ENCODE measurements at places on chromosomes 2 and 18.

DNA sequence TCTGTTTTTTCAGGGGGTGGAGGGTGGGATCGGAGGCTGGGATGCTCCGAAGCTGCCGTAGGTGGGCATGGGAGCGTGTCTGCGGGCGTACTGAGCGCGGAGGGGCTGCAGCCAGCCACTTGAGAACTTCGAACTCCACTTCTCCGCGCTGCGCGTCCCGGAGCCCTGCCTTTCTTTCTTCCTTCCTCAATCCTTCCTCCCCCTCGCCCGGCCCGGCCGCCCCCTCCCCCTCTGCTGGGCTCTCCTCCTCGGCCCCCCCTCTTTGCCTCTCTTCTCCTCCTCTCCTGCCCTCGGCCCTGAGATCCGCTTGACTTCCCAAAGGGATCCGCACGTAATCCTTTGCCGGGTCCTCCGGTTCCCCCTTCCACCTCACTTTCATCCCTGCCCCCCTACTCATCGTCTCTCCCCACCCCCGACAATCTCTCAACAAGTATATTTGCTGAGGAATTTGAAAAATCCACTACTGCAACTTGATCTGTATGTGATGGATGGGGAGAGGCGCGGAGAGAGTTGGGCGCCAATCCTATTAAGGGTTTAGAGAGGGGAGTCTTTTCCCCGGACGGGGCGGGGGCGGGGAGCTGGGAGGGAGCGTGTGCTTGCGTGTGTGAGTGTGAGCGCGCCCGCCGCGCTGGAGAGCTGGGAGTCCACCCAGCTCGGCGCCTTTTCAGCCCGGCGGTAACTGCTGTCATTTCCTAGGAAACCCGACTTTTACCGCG, 1.1 kb downstream of the GLI2 start:
- no peak for DNase-seq

- no peak for DNase-seq
Observed at GRCh38 chr18:1806884-1807615, 764.3 kb downstream of the METTL4 start.

GRCh38 chr2:31053929-31054782, 84.1 kb downstream of the GALNT14 start:
- DNase-seq = no peak

- DNase-seq = no peak
Observed at GRCh38 chr2:128876986-128877983, 558.6 kb upstream of the HS6ST1 start.

GRCh38 chr2:76050196-76050595, 339.5 kb upstream of the GCFC2 start:
- no peak for DNase-seq

DNA sequence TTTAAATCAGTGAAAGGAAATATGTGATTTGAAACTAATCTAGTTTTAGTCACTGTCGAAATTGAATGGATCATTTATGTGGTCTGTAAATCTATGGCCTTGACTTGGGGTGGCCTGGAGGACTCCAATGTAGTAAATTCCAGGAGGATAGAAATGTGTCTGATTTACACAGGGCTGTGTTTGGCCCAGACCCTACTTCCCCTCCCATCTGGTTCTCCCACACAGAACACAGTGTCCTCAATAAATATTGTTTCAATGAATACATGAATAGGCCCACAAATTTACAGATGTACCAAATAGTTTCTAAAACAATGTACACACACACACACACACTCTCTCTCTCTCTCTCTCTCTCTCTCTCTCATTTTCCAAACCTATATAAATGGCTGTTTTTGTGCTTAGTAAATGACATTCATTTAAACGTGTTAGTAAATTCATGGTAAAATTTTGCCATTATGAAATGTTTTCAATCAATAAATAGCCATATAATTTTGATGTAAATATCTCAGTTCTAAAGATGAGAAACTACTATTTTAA, 1.9 kb downstream of the CCDC68 start:
- DNase-seq = no peak

DNA sequence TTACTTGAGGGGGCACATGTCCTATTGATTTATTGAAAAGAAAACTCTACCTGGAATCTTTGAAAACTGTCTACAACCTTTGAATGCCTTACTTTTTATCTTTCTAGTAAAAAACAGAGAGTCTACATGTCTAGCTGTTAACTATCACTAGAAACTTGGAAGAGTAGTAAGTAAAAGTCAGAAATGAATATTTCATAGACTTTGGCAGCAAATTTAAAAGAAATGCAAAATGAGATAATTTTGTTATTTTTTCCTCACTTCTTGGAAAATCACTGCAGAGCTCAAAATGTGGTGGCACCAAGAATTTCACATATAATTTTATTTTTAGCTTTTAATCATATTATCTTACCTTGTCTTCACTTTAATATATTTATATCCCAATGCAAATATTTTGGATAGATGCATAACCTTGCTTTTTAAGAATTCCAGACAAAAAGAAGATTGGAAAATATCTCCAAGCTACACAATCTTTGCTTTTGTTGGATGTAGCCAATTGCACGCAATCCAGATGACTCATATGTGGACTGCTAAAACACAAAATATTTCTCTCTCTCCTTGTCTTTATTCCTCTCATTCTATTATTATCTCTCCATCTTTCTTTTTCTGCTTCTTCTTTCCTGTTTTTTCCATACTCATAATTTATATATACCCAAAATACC, 92.2 kb upstream of the DSEL start:
- DNase-seq = no peak

GRCh38 chr18:35810520-35810919, 162.0 kb upstream of the RMP24 start:
- no peak for DNase-seq

- no peak for DNase-seq
Observed at GRCh38 chr2:224851811-224852210, 135.6 kb upstream of the CCDC195 start.

DNA sequence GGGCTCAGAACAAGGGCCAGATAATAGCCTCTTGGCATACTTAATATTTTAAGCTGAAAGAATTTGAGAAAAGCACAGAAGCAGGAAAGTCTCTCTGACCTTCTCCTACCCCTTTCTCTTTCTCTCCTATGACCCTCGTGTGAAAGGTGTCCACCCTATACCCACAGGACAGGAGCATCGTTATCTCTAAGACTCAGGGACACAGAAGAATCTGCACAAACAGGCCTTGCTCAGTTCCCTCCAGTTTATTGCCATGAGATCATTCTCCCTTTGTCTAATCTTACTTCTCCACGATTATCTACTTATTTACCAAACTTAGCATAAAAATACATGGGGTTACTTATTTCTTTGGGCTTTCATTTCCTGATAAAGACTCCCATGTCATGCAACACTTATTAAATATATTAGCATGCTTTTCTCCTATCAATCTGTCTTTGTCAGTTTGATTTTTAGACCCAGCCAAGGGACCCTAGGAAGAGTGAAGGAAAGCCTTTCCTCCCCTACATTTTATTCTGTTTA, 370.7 kb downstream of the DLGAP1 start:
- no peak for DNase-seq

DNA sequence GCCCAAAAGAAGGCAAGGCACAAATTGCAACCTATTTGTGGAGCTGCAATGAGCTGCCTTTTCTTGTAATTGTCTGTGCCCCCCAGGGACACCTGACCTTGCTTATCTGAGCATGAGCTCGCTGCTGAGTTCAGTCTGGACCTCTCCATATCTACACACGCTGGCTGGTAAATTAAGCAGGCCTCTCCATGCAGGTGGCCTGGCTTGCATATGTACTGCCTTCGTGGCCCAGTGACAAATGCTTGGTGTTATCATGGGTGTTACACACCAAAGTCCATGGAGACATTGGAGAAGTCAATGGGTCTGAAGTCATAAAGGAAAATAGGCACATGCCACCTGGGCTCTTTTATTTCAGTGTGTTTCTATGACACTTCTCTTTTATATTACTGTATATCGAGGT, 121.2 kb downstream of the IRS1 start:
- no peak for DNase-seq

- no peak for DNase-seq
Observed at GRCh38 chr2:61141151-61141550, 20.8 kb upstream of the C2orf74 start.

- DNase-seq = no peak
Observed at GRCh38 chr2:104976603-104977120, 61.2 kb upstream of the MRPS9 start.

GRCh38 chr2:37676274-37676673, 4.8 kb upstream of the CDC42EP3 start:
- DNase-seq = no peak

DNA sequence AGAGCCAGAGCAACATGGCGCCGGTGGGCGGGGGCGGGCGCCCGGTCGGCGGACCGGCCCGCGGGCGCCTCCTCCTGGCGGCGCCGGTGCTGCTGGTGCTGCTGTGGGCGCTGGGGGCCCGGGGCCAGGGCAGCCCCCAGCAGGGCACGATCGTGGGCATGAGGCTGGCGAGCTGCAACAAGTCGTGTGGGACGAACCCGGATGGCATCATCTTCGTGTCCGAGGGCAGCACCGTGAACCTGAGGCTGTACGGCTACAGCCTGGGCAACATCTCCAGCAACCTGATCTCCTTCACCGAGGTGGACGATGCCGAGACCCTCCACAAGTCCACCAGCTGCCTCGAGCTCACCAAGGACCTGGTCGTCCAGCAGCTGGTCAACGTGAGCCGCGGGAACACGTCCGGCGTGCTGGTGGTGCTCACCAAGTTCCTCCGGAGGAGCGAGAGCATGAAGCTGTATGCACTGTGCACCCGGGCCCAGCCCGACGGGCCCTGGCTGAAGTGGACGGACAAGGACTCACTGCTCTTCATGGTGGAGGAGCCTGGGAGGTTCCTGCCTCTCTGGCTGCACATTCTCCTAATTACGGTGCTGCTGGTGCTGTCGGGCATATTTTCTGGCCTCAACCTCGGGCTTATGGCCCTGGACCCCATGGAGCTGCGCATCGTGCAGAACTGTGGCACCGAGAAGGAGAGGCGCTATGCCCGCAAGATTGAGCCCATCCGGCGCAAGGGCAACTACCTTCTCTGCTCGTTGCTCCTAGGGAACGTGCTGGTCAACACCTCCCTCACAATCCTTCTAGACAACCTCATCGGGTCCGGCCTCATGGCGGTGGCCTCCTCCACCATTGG, 507 bp downstream of the CNNM4 start:
- no peak for DNase-seq

DNA sequence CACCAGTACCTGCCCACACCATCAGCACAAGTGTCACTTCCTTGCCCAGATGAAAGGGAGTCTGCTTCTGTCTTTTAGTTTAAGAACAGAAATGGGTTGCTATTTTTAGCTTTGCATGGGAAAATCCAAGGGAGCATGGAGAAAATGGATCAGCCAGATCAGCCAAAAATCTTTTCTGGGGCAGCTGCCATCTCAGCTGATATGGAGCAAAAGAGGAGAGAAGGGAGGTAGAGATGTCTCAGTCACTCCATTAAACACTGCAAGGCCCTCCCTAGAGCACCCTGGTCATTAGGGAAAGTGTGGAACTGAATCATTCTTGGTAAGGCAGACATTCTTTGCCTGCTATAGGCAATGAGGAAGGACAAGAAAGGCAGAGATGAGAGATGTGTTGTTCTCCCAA, 79.9 kb downstream of the CTAGE1 start:
- DNase-seq = no peak

GRCh38 chr2:208608122-208608835, 201.7 kb downstream of the PTH2R start:
- DNase-seq = no peak
